GM10248 (cell line): ENCODE measurements at places on chromosomes 3 and 15.

DNA sequence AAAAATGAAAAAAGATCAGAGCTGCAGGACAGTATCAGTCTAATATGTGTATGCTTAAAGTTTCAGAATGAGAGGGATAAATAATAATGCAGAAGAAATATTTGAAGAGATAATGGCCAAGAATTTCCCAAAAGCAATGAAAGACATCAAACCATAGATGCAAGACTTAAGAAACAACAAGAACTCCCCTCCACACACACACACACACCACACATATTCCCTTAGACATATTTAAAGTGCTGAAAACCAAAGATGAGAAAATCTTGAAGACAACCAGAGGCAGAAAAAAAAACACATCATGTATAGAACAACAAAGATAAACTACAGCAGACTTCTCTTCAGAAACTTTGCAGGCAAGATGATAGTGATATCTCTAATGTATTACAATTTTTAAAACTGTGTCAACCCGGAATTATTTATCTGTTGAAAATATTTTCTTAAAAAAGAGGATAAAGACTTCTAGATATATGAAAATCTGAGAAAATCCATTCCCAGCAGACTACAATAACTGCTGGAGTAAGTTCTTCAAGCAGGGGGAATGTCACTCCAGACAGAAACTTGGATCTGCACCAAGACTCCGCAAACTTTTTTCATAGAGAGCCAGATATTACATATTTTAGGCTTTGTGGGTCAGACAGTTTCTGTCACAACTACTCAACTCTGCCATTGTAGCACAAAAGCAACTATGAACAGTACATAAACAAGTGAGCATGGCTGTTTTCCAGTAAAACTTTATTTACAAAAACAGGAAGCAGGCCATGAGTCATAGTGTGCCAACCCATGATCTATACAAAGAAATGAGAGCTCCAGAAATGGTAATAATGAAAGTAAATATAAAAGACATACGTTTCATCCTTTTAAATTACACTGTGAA, 223.4 kb upstream of the CGNL1 start:
- no peak for DNase-seq

DNA sequence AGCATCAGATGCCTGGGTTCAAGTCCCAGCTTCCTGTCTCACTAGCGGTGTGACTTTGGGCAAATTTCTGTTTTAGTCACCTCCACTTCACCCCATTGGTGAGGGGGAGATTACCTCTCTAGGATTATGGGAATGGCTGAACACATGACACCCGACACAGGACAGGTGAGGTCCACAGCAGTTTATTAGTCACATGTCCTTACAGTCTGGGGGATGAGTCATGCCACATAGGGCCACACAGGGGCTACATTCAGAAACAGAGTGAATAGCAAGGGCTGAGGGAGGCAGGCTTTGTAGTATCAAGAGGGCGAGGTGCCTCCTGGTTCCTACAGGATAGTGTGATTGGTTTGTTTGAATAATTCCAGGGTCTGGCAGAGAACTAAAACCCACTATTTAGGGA, 15.2 kb upstream of the ITGA11 start:
- no peak for DNase-seq

- no peak for DNase-seq
Observed at GRCh38 chr15:81813215-81813614, 232.6 kb downstream of the MEX3B start.

GRCh38 chr3:195032106-195032759, 238.7 kb downstream of the XXYLT1 start:
- no peak for DNase-seq

- no peak for DNase-seq
Observed at GRCh38 chr3:99330281-99330680, 308.1 kb upstream of the COL8A1 start.

DNA sequence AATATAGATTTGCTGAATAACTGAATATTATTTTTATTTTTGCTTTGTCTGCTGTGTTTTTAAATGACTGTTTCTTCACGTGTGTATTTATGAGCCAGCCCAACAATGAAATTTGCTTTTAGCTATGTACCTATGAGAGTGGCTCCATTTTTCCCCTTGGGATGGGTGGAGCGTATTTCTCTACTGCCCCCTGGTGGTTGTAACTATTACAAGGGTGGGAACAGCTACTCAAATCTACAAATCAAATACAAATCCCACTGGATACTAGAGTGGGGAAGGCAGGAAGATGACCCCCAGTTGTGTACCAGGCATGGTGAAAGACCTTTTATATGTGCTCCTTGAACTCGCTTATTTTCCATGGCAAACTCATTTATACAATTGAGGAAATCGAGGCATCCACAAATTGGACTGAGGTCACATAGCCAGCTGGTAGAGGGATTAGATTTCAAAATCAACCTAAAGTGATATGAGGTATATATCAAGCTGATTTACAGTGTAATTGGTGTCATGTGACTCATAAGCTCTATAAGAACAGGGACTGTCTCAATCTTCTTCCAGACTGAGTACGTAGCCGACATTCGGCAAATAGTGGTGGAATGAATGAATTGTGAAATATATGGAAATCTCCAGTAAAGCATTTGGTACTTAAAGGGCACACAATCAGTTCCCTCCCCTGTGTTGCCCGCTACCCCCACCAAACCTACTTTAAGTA, 69.5 kb upstream of the VEPH1 start:
- peak; percentile 48 for DNase-seq
